ENCODE measurements at places on chromosomes 2 and 18.

DNA sequence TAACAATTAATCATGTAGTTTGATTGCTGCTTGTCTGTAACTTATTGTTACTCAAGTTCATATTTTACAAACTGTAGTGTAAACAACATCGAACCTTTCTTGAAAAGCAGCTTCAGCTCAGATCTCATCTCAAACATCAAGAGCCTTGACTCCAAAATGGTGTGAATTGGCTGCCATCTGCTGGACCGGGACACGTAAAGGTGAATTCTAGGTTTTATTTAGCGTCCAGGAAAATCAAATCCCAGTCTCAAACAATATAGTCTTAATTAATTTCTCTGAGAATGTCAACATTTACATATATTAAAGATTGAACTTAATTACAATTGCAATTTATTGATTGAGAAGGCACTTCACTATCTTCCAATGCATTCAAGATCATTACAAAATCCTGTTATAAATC, 453.0 kb downstream of the GALR1 start:
- DNase-seq: peak; percentile 4

- DNase-seq: no peak
Observed at GRCh38 chr2:98564541-98565132, 43.7 kb downstream of the COA5 start.

GRCh38 chr2:131584380-131584779, 56.7 kb downstream of the CCDC74A start:
- no peak for DNase-seq

- DNase-seq: no peak
Observed at GRCh38 chr18:36623091-36623490, 205.7 kb downstream of the TPGS2 start.

DNA sequence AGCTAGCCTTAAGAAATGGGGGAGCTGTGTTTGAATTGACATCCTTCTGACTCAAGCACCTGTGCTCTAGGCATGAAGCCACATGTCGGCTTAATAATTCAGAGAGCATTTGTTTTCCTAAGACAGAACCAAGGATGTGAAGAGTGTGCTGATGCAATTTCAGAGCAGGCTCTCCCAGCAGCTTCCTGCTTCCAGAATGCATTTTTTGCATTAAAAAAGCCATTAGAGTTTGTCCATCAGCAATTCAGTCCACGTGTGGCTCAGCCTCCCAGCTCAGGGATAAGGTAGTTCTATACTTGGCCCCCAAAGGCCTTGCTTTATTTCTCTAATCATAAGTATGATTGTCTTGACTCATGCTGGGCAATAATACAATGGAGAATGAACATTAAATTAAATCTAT, 37.7 kb downstream of the DOCK10 start:
- no peak for DNase-seq

DNA sequence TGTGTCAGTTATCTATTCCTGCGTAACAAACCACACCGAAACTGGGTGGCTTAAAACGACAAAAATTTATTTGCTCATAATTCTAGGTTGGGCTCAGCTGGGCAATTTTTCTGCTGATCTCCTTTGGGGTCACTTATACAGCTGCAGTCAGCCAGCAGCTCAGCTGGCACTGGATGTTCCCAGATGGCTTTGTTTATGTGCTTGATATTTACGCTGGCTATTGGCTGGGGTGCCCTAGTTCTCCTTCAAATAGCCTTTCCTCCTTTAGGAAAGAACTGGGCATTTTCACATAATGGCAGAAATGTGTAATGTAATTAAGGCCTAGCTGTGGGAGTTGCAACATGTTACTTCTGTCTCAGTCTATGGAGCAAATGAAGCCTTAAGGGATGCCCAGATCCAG, 142.2 kb downstream of the B3GNT2 start:
- no peak for DNase-seq

All from activated CD4-positive, alpha-beta T cell treated with anti-CD3 and anti-CD28 coated beads for 48 hours (primary cell).